Stimulated activated CD4-positive, alpha-beta T cell treated with anti-CD3 and anti-CD28 coated beads, TNF-alpha, amount 100 ng/mL, for 24 hours (primary cell): ENCODE measurements at places on chromosomes 16 and 17.

- no peak for DNase-seq
Measured at GRCh38 chr17:36510636-36511035, 24.0 kb downstream of the MYO19 start.

GRCh38 chr17:79862238-79862637, 23.0 kb upstream of the CBX4 start:
- DNase-seq: no peak

DNA sequence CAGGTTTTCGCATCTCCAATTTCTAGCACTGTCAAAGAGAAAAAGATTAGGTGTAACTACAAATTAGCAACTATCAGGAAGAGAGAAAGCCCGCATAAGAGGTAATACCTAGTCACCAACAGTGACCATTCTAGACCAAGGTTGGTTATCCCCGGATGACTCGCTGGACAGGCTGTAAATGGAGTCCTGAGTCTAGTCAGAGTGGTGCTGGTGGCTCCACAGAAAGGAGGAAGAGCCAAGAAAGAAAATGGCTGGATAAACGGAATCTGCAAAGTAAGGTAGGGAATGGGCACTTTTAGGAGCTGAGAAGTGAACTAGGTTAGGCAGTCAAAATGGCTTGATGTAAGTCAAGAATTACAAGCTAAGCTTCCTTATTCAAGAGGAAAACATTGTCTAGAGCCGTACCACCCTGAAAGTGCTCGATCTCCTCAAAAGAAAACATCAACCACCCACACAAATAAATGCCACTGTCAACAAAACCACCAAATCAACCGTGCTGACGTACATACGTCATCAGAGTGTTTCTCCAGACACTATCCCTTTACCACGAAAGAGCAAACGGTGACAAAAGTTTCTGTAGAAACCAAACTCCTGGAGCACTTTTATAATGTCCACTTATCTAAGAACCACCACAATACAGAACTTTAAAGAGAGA, 2.2 kb downstream of the GSPT1 start:
- no peak for DNase-seq

DNA sequence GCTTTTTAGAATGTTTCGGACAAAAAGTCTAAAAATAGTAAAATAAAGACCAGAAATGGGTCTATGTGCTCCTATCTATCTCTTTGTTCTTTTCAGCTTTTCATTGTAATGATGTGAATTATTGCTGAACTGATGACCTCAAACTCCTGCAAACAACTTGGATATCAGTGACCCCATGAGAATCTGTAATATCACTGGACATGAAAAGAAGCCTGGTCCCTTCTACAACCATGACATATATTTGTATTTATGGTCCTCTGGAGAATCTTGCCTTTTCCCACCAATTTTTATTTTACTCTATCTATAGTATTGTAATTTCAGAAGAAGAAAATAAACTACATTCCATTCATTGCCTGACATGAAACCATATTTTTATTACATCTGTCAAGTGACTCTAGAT, 740.7 kb upstream of the CA10 start:
- DNase-seq: no peak

GRCh38 chr17:1197781-1198490, 18.2 kb upstream of the ABR start:
- DNase-seq: no peak

DNA sequence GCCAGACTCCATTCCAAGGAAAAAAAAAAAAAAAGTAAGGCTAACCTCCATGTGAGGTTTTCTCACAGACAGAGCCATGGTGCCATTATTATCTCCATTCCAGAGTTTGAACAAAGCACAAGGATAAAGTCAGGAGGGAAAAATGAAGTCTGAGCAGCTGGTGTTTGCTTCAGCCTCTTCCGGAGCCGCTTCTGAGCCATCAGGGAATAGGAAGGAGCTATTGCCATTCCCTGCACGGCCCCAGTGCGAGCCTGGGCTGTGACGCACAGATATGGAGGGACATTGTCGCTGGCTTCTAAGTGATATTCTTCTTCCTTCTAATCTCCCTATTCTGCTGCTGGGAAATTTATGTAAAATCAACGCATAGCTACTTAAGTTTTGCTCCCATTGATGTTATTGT, 69.5 kb upstream of the PIRT start:
- DNase-seq: no peak

GRCh38 chr16:49969091-49970030, 55.7 kb upstream of the CNEP1R1 start:
- DNase-seq: no peak

DNA sequence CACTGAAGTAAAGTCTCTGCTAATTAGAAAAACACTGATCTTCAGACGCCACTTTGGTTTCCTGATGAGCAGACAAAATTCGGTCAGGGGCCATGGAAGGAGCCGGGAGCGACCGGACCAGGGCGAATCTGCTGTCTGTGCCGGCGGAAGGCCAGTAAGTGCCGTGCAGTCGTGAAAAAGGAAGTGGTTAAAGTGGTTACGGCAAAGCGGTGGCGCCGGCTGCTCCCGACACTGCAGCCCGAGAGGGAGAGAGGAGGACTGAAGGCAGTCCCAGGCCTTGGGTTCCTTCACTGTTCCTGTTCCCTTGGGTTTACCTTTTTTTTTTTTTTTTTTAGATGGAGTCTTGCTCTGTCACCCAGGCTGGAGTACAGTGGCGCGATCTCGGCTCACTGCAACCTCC, 17.3 kb upstream of the HEXD start:
- DNase-seq: no peak

DNA sequence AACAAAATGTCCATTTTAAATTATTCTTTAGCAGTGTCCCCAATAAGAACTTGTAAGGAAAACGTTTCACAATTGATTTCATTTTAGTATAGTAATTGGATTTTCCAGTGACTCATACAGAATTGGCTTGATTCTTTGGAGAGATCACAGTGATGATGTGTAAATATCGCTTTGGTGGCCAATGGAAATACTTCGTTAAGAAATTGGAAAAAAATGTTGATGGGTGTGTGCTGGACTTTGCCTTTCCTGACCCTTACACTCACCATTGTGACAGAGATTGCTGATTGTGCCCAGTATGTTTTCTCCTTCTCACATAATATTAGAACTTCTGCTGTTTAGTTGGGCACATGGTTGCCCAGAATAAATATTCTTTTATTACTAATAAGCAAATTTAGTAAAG, 7.4 kb upstream of the EFCAB13 start:
- DNase-seq: no peak
